ENCODE measurements at places on chromosomes 16 and 17. TPM values are rescaled to one million over a fixed set of nuclear protein-coding genes. Genes with fewer than 3 reads are reported as not detected.
A peak's percentile ranks its signal among the peaks of the same experiment; 100 is the strongest.

DNA sequence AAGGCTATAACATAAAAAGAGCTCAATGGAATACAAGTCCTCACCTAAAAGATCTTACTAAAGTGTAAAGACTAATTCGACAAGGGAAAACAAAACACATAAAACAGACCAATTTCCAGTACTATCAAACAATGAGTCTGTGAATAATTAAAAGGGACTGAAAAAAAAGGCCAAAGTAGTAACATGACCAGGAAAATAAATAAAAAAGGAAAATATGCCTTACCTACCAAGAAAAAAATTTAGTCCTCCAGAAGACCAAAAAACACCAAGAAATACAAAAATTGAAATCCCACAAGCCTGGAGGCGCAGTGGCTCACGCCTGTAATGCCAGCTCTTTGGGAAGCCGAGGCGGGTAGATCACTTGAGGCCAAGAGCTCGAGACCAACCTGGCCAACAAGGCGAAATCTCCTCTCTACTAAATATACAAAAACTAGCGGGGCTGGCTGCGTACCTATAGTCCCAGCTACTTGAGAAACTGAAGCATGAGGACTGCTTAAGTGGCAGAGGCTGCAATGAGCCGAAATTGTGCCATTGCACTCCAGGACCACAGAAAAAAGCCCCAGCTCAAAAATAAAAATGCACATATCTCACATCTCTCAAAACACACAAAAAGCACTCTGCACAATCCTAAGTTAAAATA, 60.8 kb downstream of the TEX14 start:
- ATAC-seq, result no peak

SMIM5 gene
- total RNA-seq, result 5.9 TPM

SLC35G6 gene
- total RNA-seq, result not detected

GRCh38 chr16:84410361-84411138, 42.2 kb downstream of the ATP2C2 start:
- ATAC-seq, result no peak

CXCL16 gene
- 10.9 TPM for total RNA-seq

DNA sequence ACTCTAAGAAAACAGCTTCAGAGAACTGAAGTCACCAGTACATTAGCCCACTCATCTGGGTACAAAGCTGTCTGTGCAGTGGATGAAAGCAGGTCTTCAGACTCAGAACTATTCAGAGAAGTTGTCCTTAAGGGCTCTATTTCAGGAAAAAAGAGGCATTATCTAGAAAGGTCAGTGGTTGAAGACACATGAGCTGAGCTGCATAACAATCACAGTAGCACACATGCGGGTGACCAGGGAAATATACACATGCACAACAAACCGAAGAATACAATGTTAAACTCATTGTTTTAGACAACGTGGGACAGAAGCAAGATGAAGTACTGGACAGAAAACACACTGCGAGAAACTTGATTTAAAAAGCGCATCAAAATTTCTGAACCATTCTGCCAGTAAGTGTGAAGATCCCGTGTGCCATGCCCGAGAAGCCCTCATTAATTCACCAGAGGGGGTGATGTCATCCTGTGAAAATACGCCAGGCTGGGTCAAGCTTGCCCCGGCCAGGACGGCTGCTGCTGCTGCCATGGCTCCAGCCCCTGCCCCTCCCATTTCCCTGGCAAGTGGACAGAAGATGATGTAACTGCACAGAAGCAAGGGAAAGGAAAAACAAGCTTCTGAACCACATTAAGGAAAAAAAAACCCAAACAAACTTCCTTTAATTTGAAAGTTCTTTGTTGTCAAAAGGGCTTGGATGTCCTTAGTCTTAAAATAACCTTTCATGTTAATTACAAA, 10.1 kb downstream of the DYNC1LI2 start:
- ATAC-seq, result peak; percentile 98

DNA sequence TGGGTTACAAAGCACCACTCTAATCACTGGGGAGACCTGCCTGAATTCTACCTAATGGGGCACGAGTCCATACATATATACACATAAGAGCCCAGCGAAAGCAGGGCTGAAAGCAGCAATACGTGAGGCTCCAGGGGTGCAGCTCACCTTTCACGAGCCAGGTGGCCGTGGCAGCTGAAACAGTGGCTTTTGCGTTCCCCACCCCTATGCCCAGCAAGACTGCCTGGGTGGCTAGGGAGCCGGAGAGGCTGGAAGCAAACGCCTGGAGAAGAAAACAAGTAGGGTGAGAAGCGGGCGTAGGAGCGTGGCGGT, 618 bp downstream of the RUSF1 start:
- ATAC-seq, result no peak

- no peak for ATAC-seq
Measured at GRCh38 chr16:86541560-86541959, 13.5 kb downstream of the MTHFSD start.

DNA sequence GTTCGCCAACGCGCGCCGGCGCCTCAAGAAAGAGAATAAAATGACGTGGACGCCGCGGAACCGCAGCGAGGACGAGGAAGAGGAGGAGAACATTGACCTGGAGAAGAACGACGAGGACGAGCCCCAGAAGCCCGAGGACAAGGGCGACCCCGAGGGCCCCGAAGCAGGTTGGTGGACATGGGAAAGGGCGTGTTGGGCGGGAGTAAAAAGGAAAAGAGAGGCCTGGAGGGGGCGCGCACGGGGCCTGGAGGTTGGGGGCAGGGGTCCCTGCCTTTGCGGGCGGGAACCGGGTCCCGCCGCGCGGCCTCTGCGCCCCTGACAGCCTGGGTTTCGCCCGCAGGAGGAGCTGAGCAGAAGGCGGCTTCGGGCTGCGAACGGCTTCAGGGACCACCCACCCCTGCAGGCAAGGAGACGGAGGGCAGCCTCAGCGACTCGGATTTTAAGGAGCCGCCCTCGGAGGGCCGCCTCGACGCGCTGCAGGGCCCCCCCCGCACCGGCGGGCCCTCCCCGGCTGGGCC, 2.1 kb downstream of the IRX5 start:
- ATAC-seq, result no peak

TBC1D3 gene
- not detected for total RNA-seq
